ENCODE measurements at places on chromosomes 6 and 20.

DNA sequence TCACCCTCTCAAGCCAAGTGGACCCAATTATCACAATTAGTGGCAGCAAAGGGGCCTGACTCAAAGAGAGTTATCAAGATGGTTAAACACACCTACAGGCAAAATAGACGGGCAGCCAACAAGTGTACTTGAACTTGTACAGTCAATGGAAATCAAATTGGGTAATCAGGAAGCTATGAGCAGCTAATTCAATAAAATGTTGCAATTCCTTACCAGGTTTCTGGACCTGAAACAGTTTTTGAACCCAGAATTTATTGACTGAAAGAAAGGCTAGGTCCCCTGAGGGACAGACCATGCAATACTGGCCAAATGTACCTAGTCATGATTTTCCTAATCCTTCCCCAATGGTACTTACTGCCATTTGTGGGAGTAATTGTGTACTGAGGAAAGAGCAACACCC, 679.8 kb downstream of the EPM2A start:
- DNase-seq, result no peak

DNA sequence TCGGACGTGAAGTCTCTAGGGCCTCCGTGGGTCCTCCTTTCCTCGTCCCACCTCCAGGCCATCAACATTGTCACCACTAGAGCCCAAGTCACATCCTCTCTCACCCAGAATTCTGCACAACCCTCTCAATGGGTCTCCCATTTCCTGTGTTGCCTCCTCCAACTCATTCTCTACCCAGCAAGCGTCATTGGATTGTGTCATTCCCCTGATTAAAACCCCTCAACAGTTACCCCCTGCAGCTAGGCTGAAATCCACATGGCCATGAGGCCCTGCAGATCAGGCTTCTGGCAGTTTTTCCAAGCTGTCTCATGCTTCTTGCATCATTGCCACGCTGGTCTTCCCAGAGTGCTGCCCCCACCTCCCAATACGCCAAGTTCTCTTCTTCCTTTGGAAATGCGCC, 12.9 kb upstream of the FAM210B start:
- no peak for DNase-seq

DNA sequence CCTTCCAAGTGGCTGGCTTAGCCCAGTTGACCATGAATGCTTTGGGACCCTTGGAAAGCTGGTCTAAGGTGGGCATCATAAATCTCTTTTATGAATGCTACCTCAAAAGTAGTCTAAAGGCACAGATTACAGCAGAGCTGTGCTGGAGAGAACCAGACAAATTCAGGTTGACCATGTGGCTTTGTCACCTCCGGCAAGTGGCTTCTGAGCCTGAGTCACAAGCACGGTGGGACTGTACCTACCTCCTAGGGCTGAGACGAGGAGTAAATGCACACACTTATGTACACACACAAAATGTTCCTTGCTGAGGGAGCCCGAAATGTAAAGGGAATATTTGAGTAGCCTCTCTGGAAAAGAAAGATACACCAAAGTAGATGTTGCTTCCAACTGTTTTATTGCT, 155.9 kb downstream of the NFATC2 start:
- DNase-seq, result no peak

- no peak for DNase-seq
Observed at GRCh38 chr6:131638013-131638412, 911 bp downstream of the ENPP3 start.

DNA sequence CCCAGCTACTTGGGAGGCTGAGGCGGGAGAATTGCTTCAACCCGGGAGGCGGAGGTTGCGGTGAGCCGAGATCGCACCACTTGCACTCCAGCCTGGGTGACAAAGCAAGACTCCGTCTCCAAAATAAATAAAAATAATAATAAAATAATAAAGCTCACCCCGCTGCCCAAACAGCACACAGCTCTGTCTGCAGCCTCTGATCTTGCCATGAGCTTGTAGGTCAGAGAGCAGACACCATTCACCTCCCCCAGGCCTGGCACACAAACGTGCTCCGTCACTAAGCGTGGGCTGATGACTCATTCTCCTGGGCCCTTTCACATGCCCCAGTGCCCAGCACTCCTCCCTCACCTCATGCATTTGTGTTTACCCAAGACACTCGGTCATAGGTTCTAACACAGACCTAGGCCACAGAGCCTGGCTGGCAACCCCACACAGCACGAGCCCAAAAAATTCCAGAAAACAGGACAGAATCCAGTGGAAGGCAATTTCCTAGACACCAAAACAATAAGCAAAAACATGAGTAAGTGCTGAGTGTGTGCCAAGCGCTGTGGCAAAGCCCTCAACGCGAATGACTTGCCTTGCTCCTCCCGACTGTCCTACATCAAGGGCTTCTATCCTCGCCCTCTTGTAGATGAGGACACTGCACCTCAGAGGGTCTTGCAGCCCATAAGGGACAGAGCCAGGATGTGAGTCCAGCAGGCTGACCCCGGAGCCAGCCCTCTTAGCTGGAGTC, 18.0 kb downstream of the ATP9A start:
- DNase-seq, result peak; percentile 59

All from ovary (tissue), 10 donors.